ENCODE measurements at places on chromosomes 12 and 14.

GRCh38 chr14:74240794-74241651, 1.8 kb downstream of the VSX2 start:
- DNase-seq = no peak

DNA sequence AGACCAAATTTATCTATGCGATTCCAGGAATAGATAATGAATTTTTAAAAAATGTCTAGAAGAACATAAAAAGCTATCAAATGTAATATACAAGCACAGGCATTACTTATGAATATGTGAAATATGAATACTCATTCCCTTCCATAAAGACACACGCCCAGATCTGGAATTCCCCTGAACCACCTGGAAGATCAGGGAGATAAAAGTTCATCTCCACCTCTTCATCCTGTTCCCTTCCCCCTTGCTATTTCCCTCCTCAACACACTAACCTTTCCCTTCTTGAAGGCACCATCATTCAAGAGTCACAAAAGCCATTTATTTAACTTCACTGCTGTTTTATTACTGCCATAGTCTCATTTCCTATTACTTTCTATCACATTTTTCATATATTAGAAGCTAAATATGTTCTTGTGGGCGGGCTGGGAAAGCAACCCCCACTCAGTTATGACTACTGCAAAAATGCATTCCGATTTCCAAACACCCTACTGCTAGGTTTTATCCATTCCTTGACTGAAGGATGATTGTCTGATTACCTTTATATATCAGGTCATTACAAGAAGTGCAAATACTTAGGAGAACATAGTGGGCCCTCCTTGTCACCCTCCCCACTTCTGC, 16.1 kb downstream of the FGD6 start:
- no peak for DNase-seq

DNA sequence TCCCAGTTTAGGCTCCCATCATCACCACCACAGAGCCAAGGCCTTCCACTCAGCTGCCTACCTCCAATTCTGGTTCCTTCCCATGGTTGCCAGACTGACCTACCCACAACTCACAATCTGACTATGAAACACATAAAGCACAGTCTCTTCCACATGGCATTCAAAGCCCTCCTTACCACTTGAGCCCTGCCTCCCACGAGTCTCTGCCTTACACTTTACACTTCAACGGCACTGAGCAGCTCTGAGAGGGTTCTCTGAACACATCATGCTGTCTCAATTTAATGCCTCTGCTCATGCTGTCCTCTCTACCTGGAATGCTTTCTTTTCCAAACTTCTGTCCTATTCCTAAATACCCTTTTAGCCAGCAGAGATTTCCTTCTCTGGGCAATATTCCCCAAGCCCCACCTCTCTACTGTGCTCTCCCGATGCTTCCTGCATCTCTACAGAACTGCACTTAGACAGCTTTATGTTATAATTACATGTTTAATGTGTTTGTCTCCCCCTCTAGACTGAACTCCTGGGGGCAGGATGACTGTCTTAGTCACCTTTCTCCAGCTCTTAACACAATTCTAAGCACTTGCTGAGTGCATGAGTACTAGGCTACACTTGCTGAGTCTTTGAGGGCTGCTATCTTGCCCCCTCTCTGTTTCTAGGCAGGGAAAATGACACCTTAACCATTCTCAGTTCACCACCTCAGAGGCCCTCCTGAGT, 23.5 kb downstream of the FMNL3 start:
- no peak for DNase-seq

- DNase-seq = no peak
Measured at GRCh38 chr12:121678716-121679300, 9.4 kb upstream of the MORN3 start.

DNA sequence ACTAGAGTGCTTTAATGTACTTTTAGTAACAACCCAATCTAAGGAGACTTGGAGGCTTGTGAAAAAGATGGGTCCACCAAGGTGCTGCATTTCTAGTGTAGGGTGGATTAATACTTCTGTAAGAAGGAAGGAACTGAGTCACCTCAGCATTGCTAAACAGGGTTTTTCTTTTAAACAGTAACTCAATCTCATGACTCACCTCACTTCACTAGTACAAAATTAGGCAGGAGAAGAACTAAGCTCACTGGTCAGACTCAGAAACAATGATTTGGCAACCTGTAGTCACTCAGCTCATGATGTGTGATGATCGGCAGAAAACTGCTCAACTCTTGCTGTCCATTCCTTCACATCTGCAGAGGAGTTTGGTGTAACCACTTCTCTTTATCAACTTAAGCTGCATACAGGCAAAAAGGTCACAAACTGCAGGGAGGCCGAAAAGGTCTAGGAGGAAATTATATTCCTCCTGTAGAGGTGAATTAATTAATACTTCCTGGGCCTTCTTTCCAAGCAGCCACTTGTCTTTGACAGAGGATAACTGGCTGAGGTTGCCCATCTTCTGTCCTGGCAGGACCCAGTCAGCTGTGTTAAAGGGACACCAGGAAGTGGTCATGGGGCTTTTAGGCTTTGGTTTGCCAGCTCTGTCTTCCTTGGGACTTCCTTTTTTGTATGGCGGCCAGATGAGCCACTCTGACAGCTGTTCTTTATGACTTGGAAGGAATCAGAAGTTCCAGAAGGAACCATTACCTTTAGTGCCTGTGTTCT, 466.9 kb downstream of the FUT8 start:
- DNase-seq = no peak

DNA sequence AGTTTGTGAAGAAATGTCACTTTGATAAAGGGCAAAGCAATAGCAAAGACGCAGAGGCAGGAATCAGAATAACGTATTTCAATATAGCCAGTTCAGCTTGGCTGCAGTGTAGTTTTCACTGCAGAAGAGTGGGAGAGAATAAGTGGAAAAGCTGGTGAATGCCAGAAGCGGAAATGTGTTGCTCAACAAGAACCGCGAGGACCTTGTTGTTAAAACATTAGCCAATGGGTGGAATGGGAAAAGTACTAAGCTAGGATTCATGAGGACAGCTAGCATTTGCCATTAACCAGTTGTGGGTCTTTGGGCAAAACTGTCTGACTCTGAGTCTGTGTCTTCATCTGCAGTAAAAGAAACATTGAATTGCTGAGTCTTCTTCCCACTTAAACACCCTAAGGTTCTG, 292.9 kb upstream of the GRIP1 start:
- DNase-seq = no peak

GRCh38 chr12:57519796-57520052, 590 bp downstream of the DDIT3 start:
- DNase-seq = peak; percentile 28

- no peak for DNase-seq
Measured at GRCh38 chr14:104560586-104560945, 19.0 kb upstream of the C14orf180 start.

DNA sequence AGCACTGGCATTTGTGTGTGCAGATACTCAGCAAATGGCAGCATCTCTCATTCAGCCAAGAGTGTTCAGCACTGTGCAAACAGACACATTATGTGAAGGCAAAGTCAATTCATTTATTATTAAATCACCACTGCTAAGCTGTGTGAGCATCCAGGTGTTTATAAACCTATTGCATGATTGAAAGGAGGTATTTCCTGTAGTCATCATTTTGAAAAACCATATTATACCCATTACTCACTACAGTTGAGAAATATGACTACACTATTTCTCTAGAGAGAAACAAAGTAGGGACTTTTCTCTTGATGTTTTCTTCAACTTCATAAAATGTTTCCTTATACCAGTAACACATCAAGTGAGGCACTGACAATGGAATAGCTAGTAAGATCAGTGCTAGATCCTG, 13.7 kb downstream of the SPX start:
- DNase-seq = no peak

GRCh38 chr12:27969624-27970400, 2.7 kb downstream of the PTHLH start:
- no peak for DNase-seq

DNA sequence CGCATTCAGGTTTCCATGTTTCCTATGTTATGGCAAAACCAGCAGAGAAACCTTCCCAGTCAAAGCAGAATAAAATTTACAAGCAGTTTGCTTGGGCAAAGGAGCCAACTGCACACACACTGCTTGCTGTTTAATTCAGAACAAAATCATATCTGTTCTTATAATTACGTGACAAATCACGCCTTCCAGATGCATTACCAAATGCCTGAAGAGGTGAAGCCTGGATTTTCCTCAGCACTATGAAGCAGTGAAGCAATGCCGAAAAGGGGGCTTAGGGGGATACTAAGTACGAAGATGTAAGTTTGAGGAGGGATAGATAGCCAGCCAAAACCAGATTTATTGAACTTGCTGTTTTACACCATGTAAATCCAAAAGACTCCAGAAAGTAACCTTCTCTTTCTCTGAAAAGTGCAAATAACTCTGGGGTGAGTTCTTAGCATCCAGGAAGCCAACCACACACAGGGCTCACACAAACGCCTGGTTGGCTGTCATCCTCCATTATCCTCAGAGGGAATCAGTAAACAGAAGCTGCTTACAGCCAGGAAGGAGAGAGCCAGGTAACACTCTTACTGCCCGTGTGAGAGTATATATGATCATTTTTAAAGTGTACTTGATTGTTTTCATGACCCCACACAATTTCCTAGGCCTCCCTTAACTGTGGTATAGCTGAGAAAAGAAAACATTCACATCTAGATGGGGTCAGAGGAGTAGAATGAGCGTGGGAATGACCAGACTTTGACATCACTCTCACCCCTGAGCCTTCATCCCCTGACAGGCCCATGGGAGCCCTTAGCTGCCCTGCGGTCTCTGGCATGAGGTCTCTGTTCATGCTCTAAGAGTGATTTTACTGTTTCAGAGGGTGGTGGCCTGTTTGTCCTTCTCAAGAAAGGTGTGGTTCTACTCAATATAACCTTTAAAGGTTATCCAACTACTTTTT, 442.5 kb downstream of the EGLN3 start:
- no peak for DNase-seq

GRCh38 chr14:59117754-59118528, 70.5 kb upstream of the DAAM1 start:
- DNase-seq = no peak
